Myometrial cell (primary cell): ENCODE measurements at places on chromosomes 7 and 10. TPM values are rescaled to one million over a fixed set of nuclear protein-coding genes. Genes with fewer than 3 reads are reported as not detected.

Gene FGFBP3
- total RNA-seq = 0.18 and 0.29 TPM in 2 replicates

Gene OR2A42
- total RNA-seq = not detected in 2 replicates

Gene CTAGE8
- total RNA-seq = 0.18 and 0.29 TPM in 2 replicates

Gene SLC16A12
- total RNA-seq = 0.29 and 0.35 TPM in 2 replicates

Gene GSTO2
- 7.1 and 11.2 TPM in 2 replicates for total RNA-seq

Gene NKX2-3
- total RNA-seq = not detected in 2 replicates

Gene VWDE
- under 0.01 and 0.18 TPM in 2 replicates for total RNA-seq

Gene ZNF853
- total RNA-seq = under 0.01 and 0.58 TPM in 2 replicates

Gene NEUROG3
- not detected in 2 replicates for total RNA-seq

Gene PNLIPRP3
- not detected in 2 replicates for total RNA-seq

Gene ZNF804B
- total RNA-seq = not detected in 2 replicates

Gene ARPC1A
- 281 and 385 TPM in 2 replicates for total RNA-seq

Gene TMEM26
- total RNA-seq = under 0.01 and 0.18 TPM in 2 replicates

Gene REPIN1
- 64.2 and 73.5 TPM in 2 replicates for total RNA-seq

Gene NPFFR1
- total RNA-seq = not detected in 2 replicates

Gene NXPH1
- total RNA-seq = not detected in 2 replicates

Gene SPDYE2
- not detected in 2 replicates for total RNA-seq

Gene NPY4R2
- not detected in 2 replicates for total RNA-seq

Gene CYP2C9
- not detected in 2 replicates for total RNA-seq

Gene ABCB4
- 0.29 TPM in 1 of 2 replicates, not detected in the other for total RNA-seq

Gene SEMA4G
- total RNA-seq = 0.29 and 0.89 TPM in 2 replicates

Gene RTKN2
- 0.71 and 0.86 TPM in 2 replicates for total RNA-seq

Gene WDFY4
- not detected in 2 replicates for total RNA-seq

Gene CACNA2D1
- total RNA-seq = 12.8 and 13.3 TPM in 2 replicates

Gene MCMBP
- total RNA-seq = 38.9 and 43.1 TPM in 2 replicates

Gene BMPER
- under 0.01 and 0.35 TPM in 2 replicates for total RNA-seq

Gene KEL
- not detected in 2 replicates for total RNA-seq

Gene ICA1
- total RNA-seq = 0.71 and 2.3 TPM in 2 replicates

Gene FAM221A
- total RNA-seq = 0.58 TPM in 1 of 2 replicates, not detected in the other

Gene SSC4D
- total RNA-seq = 1.8 and 2.0 TPM in 2 replicates

Gene LRRC18
- not detected in 2 replicates for total RNA-seq

Gene WEE2
- total RNA-seq = not detected in 2 replicates
